SJCRH30 (cell line): ENCODE measurements at places on chromosomes 7 and 10. TPM values are rescaled to one million over a fixed set of nuclear protein-coding genes. Genes with fewer than 3 reads are reported as not detected.
A peak's percentile ranks its signal among the peaks of the same experiment; 100 is the strongest.

Gene PKD1L1
- 0.02 and 0.03 TPM in 2 replicates for total RNA-seq

DNA sequence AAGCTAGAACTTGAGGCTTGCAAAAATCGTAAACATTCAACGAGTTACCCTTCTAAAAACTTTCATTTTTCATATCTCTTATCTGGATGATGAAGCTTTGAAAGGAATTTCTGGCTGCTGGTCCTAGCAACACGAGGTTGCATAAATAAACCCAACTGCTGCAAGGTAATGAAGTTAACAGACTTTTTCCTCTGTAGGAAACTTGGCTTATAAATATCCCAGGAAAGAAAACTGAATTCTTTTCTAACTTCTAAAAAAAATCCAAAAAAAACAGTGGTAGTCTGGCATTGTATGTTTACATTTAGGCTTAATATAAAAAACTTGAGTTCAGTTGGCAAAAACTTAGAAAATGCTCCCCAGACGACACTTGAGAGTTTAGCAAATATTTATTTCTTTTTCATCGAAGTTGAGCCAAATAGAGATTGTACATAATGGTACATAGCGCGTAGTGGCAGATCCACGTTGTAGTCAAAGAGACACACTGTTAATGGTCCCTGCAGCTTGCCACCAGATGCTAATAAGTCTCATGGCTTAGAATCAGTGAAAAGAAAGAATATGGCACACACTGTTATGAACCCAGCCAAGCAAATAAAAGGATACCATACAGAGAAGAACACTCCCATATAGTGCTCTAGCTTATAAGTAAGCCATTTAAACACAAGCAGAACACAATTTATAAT is 200.3 kb upstream of the PCLO start:
- peaks cover 13% of the 10 kb centered on the region for H3K4me1 ChIP-seq
- no peaks in the 10 kb centered on the region for H3K36me3 ChIP-seq
- H3K4me3 ChIP-seq: no peak overlapping the region
- no peak for DNase-seq
- H3K27me3 ChIP-seq: no peaks in the 10 kb centered on the region

Gene HGF
- 0.16 TPM in 1 of 2 replicates, not detected in the other for total RNA-seq

Gene MEPCE
- 48.2 and 50.6 TPM in 2 replicates for total RNA-seq

- peak overlapping the region; percentile 65 for H3K4me3 ChIP-seq
- no peak for DNase-seq
- no peaks in the 10 kb centered on the region for H3K27me3 ChIP-seq
- H3K4me1 ChIP-seq: peaks cover 9% of the 10 kb centered on the region
Measured at GRCh38 chr10:34816085-34816496, 995 bp upstream of the PARD3 start.

Gene AZGP1
- 0.10 TPM in 1 of 2 replicates, not detected in the other for total RNA-seq

GRCh38 chr7:34612661-34613060 is 45.4 kb upstream of the NPSR1 start:
- no peak overlapping the region for H3K4me3 ChIP-seq
- H3K27ac ChIP-seq: no peak overlapping the region; the same call in 1 of the 2 replicates
- H3K36me3 ChIP-seq: no peaks in the 10 kb centered on the region
- no peaks in the 10 kb centered on the region for H3K27me3 ChIP-seq
- no peak for DNase-seq

DNA sequence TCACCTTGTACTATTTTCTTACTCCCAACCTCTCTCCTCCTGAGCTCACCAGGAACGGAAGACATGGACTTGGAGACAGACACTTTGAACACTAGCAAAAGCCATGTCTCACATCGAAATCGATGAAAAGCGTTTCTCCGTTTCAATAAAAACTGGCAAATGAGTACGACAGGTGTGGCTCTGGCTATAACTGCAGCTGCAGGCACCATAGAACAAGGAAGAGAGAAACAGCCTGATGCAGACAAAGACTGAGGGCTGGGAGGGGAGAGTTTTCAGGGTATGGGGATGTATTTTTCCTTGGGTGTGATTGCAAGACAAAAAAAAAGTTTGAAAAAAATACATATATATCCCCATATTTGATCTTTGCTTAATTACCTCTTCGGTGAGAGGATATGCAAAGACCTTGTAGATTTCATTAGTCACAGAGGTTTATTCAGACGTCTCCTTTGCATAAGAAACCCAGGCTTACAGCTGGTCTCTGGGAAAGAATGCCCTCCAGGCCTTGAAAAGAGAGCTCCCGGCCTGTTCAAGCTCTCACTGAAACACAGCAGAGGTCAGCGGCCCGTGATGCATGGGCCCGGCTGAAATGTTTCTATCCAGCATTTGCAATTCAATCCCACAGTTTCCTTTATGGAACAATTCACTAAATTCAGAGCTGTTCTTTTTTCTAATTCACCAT is 63.1 kb downstream of the TLL2 start:
- peak overlapping the region; percentile 67 for H3K27ac ChIP-seq
- DNase-seq: peak; percentile 59
- peaks cover 45% of the 10 kb centered on the region for H3K4me1 ChIP-seq
- no peak overlapping the region for H3K4me3 ChIP-seq
- no peaks in the 10 kb centered on the region for H3K36me3 ChIP-seq

DNA sequence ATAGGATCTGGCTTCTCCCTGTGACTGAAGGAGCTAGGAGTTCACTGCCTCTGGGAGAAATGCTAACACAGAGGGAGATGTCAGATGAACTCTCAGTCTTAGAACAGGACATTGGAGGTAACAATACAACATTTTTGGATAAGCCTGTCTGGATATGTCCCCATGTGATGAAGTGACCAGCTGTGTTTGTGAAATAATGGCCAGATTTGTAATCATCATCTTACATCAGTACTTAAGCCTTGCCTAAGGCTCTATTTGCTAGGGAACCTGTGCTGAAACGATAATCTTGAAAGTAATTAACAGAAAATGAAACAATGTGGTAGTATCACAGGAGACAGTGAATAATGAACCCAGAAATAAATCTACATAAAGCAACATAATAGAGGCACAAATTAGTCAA is 56.2 kb downstream of the CRPPA start:
- H3K27ac ChIP-seq: no peak overlapping the region
- DNase-seq: peak; percentile 53
- H3K36me3 ChIP-seq: peaks cover 2% of the 10 kb centered on the region; the same call in 1 of the 2 replicates
- no peaks in the 10 kb centered on the region for H3K27me3 ChIP-seq
- peaks cover 7% of the 10 kb centered on the region; the same call in 1 of the 2 replicates for H3K4me1 ChIP-seq

DNA sequence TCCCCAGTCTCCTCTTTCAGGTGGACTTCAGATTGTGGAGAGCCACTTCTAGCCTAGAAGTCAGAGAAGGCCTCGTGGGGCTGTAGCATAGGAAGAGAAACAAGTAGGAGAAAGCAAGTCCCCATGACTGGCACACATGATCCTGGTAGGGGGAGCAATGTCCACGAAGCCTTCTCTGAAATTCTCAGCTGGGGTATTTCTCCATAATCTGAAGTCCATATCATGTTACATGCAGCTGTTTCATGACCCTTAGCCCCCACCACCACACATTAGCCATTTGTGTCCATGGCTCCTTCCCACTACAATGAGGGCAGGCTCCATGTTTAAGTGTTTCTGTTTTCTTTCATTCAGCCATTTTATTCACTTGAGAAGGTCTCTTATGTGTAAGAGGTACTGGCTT is 43.2 kb downstream of the LAMB4 start:
- H3K27ac ChIP-seq: peak overlapping the region; percentile 63
- H3K27me3 ChIP-seq: no peaks in the 10 kb centered on the region
- peak; percentile 78 for DNase-seq
- H3K4me3 ChIP-seq: no peak overlapping the region
- no peaks in the 10 kb centered on the region for H3K36me3 ChIP-seq

DNA sequence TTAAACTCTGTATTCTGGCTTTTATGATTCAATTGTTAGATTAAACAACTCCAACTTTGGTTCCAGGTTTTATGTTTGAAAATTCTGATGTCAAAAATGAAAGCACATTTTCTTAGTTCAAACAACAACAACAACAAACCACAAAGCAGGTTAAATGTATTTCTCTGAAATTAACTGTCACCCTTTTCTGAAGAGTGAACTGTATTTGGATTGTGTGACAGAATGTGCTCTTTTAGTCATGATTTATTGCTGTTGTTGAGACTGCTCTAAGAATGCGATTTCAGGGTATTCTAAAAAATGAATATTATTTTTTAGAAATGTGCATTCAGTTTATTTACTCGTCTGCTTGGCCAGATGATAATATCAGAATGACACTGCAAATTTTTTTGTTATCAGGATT is 144.1 kb downstream of the GNAI1 start:
- H3K4me3 ChIP-seq: no peak overlapping the region
- H3K4me1 ChIP-seq: peaks cover 9% of the 10 kb centered on the region; the same call in 1 of the 2 replicates
- DNase-seq: no peak
- no peak overlapping the region for H3K27ac ChIP-seq
- H3K36me3 ChIP-seq: no peaks in the 10 kb centered on the region
- H3K27me3 ChIP-seq: no peaks in the 10 kb centered on the region

DNA sequence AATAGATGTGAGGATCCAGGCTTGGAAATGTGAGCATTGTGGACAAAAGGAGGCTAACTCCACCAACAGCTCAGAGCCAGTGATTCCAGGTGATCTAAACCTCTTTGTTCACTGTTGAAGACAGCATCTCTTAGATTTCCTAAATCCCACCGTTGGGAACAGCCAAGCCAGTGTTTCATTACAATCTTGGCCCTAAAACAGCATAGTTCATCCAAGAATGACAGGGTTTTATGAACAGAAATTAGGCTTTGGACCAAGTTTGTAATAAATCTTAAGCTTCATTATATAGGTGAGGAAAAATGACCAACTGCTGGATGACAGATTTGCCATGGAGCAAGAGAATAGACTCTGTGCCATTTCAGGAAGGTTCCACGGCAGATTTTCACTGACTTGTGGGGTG is 65.8 kb downstream of the MTURN start:
- no peak overlapping the region for H3K27ac ChIP-seq
- no peaks in the 10 kb centered on the region for H3K27me3 ChIP-seq
- H3K4me1 ChIP-seq: no peaks in the 10 kb centered on the region

DNA sequence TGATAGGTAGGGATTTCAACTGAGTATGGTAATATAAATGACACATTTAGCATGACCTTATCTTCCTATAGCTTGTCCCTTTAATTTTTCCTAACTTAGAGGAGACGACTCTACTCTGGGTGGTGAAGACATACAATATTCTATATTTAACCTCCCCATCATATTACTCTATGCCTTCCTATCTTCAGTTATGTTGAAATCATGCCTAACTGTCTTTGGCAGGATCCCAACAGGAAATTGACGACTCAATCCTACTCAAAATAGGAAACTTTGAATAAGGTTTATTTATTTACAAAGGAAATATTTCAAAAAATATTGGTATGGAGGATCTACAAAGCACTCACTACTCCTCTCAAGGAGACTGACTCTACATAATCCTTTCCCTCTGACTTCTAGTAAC is 24.1 kb upstream of the SEMA3A start:
- H3K27me3 ChIP-seq: no peaks in the 10 kb centered on the region
- H3K27ac ChIP-seq: no peak overlapping the region
- H3K36me3 ChIP-seq: no peaks in the 10 kb centered on the region
- no peak for DNase-seq

Gene HOXA4
- total RNA-seq: 5.3 and 5.6 TPM in 2 replicates

DNA sequence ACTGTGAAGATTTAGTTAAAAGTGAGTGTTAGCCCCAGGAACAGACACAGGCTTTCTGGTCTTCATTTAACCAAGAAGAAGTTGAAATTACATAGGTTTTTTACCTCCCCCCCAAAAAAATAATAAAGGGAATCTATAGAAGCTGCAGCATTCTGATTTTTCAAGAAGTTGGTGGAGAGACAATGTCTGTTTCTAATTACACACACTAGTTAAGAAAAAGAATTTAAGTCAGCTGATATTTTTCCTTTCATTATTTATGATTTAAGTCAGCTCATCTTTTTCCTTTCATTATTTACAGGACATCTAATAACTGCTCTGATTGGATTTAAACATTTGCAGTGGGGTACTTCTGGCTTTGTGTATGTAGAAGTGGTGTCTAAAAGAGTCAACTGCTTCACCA is 201.4 kb upstream of the NRP1 start:
- no peak overlapping the region for H3K4me3 ChIP-seq
- DNase-seq: no peak
- no peak overlapping the region for H3K27ac ChIP-seq
- H3K4me1 ChIP-seq: no peaks in the 10 kb centered on the region

DNA sequence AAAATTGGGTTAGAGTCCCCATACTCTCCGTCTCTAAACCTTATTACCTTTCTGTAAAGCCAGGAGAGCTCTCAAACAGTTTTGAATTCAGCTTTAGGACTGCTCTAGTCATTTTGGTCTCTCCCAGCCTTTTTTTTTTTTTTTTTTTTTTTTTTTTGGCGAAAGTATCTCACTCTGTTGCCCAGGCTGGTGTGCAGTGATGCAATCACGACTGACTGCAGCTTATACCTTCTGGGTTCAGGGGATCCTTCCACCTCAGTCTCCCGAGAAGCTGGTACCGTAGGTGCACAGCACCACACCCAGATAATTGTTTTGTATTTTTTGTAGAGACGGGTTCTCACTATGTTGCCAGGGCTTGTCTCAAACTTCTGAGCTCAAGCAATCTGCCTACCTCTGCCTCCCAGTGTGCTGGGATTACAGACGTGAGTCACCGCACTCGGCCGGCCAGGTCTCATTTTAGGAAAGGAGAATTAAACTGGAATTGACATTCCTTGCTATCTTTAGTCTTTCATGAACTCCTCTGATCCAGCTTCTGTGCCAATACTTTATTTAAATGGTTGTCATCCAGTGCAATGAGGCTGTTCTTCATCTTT is 31.4 kb upstream of the RSU1 start:
- H3K4me3 ChIP-seq: no peak overlapping the region
- no peak overlapping the region for H3K27ac ChIP-seq
- H3K4me1 ChIP-seq: peaks cover 10% of the 10 kb centered on the region; the same call in 1 of the 2 replicates
- no peak for DNase-seq
- H3K36me3 ChIP-seq: no peaks in the 10 kb centered on the region

DNA sequence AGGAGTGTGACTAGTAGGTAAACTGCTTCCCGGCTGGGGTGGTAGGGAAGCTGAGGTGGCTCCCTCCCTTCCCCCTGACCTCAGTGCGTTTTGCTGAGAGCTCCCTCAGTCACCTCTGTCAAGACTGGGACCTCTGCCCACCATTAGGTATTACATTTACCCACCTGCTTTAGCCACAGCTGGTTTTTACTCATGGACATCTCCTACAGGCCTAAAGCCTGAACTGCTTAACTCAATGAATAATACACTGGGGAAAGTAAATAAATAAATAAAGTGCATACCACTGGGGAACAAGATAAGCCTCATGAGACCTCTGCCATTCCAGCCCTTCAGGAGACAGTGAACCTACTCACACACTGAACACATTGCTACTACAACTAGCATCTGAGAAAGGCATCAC is 38.9 kb upstream of the CDK13 start:
- no peaks in the 10 kb centered on the region for H3K27me3 ChIP-seq
- H3K4me1 ChIP-seq: no peaks in the 10 kb centered on the region

GRCh38 chr7:105807448-105807762 is 69.0 kb downstream of the ATXN7L1 start:
- no peak for DNase-seq
- H3K27ac ChIP-seq: no peak overlapping the region
- H3K36me3 ChIP-seq: no peaks in the 10 kb centered on the region
- no peak overlapping the region for H3K4me3 ChIP-seq
- H3K4me1 ChIP-seq: no peaks in the 10 kb centered on the region

Gene MRLN
- total RNA-seq: 10.5 and 16.0 TPM in 2 replicates

Gene DPYSL4
- not detected in 2 replicates for total RNA-seq

Gene ARHGEF5
- not detected in 2 replicates for total RNA-seq
